AG08395 (cell line): ENCODE measurements at places on chromosomes 16 and 17.

DNA sequence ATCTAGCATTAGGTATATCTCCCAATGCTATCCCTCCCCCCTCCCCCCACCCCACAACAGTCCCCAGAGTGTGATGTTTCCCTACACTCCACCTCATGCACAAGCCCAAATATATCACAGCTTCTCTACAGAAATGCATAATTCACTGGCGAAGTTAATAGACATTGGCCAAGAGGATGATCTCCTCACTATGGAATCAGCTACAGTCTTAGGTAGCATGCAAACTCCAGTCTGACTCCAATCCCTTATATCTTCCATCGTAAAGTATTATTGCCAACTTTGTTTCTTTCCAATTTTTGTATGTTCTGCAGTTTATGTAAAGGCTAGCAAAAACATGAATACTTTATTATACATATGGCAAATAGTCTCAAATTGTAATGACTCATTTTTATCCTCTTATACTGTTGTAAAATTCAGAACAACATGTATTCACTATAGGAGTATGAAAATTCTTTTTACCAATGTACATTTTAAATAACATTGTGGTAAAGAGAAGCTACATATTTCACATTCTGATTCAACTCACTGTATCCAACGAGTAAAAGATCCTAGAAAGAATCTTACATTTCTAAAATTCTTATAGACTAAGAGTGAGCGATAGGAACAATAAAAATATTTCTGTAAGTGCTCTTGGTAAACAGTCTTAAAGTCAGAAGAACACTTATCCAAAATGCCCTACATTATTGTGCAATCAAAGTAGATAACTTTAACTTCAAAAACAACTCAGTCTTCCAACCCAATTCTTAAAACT is 871 bp downstream of the ABCA8 start:
- DNase-seq = no peak

DNA sequence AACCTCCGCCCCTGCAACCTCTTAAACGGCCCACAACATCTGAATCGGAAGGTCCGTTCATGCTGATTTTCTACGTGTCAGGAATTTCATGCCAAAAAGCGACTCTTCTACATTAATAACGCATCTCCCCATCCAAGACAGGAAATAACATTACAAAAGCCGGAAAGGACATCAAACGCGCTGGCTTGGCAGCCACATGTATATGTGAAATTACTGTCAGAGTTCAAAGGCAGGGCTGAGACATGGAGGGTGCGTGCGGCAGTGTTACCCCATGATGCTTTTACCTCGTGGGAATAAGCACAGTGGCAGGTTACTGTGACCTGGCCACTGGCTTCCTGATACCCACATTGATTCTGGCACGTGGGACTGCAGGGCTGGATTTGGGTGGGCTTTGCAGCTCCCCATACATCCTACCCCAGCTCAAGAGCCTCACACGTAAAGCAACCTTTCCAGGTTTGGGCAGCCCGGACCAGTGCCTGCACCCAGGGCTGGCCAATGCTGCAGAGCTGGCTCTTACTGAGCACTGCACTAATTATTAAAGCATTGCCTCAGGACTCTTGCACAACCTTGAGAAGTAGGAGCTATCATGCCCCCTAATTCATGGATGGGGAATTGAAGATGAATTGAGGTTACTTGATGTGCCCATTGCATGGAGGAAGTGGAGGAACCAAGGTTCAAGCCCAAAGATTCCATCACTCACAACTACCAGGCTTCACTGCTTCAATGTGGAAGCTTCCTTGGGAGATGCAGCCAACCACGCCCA is 120.6 kb upstream of the FOXF1 start:
- DNase-seq = no peak

GRCh38 chr17:16322636-16323035 is 30.6 kb downstream of the CENPV start:
- DNase-seq = peak; percentile 40

DNA sequence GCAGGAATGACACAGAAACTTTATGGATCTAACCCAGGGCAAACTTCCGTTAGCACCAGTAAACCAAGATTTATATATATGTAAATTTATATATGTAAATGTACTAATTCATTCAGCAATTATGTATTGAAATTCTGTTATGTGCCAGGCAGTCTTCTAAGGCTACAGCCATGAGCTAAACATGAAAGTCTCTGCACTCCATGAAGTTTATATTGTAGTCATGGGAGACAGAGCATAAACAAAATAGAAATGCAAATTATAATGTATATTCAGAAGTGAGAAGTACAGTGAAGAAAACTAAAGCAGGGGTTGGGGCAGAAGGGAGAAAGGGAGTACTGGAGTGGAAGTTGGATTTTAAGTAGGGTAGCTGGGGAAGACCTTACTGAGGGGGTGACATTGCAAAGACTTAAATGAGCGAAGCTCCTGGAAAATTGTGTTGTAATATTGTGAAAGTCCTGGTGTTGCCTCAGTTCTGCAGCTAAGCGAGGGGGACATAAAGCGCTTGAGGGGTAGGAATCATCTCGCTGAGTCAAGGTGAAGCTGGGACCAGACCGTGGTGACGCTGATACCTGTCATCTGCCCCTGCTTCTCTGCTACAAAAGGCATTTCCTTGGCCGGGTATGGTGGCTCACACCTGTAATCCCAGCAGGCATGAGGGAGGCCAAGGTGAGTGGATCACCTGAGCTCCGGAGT is 64.8 kb downstream of the YPEL2 start:
- DNase-seq = no peak

GRCh38 chr17:27519550-27519949 is 63.3 kb downstream of the KSR1 start:
- DNase-seq = no peak
